ENCODE measurements at places on chromosomes 11 and 22. TPM values are rescaled to one million over a fixed set of nuclear protein-coding genes. Genes with fewer than 3 reads are reported as not detected.
A peak's percentile ranks its signal among the peaks of the same experiment; 100 is the strongest.

DNA sequence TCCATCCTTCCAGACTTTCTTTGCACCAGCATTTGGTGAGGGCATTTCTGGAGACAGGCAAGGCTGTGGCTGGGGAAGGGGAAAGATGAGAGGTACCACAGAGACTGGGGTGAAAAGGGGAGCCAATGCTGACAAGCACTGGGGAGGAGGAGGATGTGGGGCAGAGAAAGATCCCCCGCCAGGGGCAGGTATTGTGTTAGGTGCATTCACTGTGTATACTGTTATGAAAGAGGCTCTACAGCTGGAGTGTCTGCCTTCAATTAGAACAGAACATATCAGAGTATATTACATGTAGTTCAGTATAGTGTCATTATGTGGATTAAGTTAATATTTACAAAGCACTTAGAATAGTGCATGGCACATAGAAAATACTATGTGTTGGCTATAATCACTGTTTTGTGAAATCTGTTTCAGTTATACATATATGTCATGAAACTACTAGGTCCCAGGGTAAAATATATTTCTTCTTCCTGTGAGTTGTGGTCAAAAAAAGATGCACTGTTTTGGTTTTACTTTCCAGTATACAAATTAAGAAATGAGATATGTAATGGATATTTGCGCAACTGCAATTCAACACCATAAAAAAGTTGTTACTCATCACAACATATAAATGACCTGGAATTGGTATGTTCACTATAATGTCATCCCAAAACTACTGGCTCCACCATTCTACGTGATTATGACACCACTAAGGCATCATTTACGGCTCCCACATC lies 8.4 kb downstream of the MSANTD2 start:
- no peak for DNase-seq

DNA sequence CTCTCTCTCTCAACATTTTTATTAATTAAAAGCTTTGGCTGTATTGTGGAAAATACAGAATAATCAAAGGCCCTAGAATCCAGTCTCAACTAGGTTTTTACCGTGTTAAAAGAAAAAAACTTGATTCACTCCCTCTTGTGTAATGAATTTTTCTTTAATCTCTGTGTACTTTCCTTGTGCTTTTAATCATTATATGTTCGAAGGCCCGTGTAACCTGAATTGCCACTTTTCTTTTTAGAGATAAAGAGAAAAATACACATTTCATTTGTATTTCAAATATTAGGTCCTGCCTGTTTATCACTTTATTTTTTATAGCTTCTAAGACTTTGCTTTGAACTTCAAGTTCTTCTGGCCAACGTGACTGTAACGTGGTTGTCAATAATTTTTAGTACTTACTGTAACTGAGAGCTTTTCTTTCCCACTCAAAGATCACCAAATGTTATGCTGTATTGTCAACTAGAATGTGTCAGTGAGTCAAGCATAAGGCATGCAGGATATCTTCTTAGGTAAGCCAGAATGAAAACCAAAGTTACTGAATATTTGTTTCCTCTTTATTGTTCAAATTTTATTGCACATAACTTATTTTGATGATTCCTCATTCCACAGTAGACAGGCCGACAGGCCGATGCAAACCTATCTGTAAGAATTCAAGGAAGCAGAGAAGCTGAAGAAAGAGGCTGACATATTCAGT lies 23.3 kb upstream of the FAR1 start:
- DNase-seq, result no peak

GRCh38 chr11:45341372-45341771 lies 55.2 kb upstream of the SYT13 start:
- no peak for DNase-seq

DNA sequence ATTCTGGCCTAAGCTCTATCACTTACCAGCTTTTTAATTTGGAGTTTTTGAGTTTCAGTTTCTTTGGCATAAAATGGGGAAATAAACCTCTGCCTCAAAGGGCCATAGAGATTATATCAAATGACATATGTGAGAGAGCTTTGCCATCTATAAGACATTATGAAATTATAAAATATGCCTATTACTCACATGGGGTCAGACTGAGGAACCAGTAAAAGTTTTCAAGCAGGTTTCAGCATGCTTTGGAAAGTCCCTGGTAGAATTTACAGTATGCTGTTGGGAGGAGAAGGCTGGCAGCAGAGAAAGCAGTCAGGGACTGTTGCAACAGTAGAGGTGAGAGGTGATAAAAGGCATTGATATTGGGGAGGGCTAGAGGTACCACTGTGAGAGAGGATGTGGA lies 13.6 kb upstream of the MTNR1B start:
- no peak for DNase-seq

GRCh38 chr22:49701380-49702067 lies 126.1 kb downstream of the BRD1 start:
- DNase-seq, result peak; percentile 1

GRCh38 chr11:95661162-95661561 lies 128.4 kb downstream of the FAM76B start:
- DNase-seq, result no peak

DNA sequence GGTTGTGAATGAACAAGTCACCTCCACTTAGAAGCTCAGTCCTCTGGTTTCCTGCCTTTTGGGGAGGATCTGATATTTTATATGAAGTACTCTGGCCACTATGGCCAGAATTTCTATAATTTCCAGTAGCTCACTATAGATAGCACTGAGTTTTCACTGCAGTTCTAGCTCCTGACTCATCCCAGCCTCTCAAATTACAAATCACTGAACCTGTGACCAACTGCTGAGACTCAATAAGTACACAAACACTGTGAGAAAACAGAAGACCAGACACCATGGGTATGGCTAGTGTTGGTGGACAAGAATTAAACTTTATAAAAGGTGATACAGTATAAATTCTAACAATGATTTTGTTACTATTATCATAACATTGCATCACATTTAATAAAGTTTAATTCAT lies 47.1 kb upstream of the UCP3 start:
- no peak for DNase-seq

GRCh38 chr11:19864141-19865140 lies 151.8 kb downstream of the NAV2 start:
- DNase-seq, result no peak

- no peak for DNase-seq
These were observed 25.6 kb upstream of the NRIP3 start for GRCh38 chr11:9029422-9029821.

DNA sequence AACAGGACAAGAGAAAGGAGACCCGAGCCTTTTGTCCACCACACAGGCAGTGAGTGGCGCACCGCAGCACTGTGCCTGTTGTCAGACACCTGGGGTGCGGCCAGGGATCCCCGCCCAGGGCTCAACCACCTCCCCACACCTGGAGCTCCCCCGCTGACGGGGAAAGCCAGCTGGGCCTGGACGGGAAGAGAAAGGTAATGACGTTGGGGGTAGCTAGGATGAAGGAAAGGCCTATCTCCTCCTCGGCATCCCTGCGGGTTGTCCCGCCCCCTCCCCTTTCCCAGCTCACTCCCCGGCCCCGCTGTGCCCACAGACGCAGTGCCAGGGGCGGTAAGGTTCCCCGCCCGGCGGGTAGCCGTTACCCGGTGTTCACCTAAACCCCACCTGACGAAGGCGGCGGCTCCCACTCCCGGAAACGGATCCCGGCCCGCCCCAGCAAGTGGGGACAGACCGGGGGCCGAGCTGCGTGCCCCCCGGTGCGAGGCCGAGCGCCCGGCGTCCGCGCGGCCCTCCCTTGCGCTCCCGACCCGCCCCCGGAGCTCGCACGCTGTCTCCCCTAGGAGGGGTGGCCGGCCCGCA lies 495 bp downstream of the HYOU1 start:
- no peak for DNase-seq

Gene CARD16
- 25.4 TPM for polyA plus RNA-seq

Gene TMEM191C
- 0.35 TPM for polyA plus RNA-seq
